ENCODE measurements at places on chromosomes 16 and 17. TPM values are rescaled to one million over a fixed set of nuclear protein-coding genes. Genes with fewer than 3 reads are reported as not detected.

Gene DOK4
- total RNA-seq = 19.5 TPM

Gene TBC1D3I
- 0.09 TPM for total RNA-seq

Gene RHBDL1
- total RNA-seq = 1.6 TPM

Gene LYZL6
- not detected for total RNA-seq

Gene CNTNAP4
- 0.49 TPM for total RNA-seq

Gene MYH13
- total RNA-seq = not detected

Gene CMTM4
- 16.8 TPM for total RNA-seq

Gene PIGS
- 26.9 TPM for total RNA-seq

Gene ELMO3
- 0.33 TPM for total RNA-seq

Gene HS3ST2
- not detected for total RNA-seq

Gene DNAAF8
- not detected for total RNA-seq

Gene TNFRSF17
- total RNA-seq = not detected

Gene GUCY2D
- not detected for total RNA-seq

All from fibroblast of the aortic adventitia (primary cell).